Stimulated activated CD8-positive, alpha-beta memory T cell treated with anti-CD3 and anti-CD28 coated beads, Interleukin-15, amount 100 ng/mL, for 48 hours (primary cell): ENCODE measurements at places on chromosomes 11 and 22.

DNA sequence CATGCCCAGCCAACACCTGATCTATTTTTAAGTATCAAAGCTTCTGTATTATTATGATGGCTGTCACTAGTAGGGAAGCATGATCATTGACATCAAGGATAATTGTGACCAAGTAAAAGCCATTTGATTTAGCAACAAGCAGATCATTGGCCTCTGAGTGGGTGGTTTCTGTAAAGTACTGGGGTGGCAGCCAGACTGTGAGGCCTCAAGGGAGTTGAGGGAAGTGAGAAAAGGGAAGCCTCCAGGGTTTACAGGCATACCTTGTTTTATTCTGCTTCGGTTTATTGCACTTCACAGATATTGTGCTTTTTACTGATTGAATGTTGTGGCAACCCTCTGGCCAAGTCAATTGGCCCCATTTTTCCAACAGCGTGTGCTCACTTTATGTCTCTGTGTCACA lies 60.1 kb downstream of the PRR5L start:
- no peak for DNase-seq

- DNase-seq = no peak
Measured at GRCh38 chr11:15180212-15180792, 65.6 kb downstream of the INSC start.

GRCh38 chr22:41596776-41597634 lies 7.4 kb upstream of the PMM1 start:
- no peak for DNase-seq

- DNase-seq = no peak
Measured at GRCh38 chr11:70578371-70578770, 180.0 kb downstream of the CTTN start.

DNA sequence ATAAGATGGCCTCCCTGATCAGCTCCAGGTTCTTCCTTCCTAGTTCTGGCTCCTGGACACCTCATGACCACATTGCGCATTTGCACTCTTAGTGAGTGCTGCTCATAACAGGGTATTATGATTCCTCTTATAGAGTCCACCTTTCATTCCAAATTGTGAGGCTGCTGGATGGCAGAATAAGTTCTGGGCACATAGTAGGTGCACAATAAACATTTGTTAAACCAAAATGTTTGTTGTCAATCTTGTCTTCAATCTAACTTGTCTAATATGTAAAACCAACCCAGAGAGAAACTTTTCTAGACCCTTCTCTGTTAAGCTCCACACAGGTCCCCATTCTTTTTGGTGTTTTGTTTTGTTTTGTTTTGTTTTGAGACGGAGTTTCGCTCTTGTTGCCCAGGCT lies 22.6 kb upstream of the ZBTB16 start:
- no peak for DNase-seq

GRCh38 chr11:44244639-44245310 lies 65.2 kb downstream of the ALX4 start:
- DNase-seq = no peak

DNA sequence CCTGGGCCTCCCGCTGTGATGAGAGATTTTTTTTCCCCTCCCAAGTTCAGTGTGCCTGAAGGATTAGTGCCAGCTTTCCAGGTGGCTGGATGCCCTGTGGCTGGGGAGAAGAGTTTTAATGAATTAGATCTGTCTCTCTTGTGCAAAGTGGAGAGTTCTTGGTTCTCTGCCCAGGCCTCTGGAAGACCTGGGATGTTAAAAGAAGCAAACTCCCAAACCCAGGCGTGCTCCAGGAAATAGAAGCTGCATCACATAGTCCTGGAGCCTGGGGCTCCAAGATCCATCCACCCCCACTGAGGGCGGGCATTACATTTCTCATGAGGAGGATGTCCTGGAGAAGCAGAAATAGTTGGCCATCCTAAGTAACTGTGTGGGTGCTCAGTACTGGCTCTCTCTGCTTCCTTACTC lies 30.6 kb downstream of the SDHAF2 start:
- no peak for DNase-seq

DNA sequence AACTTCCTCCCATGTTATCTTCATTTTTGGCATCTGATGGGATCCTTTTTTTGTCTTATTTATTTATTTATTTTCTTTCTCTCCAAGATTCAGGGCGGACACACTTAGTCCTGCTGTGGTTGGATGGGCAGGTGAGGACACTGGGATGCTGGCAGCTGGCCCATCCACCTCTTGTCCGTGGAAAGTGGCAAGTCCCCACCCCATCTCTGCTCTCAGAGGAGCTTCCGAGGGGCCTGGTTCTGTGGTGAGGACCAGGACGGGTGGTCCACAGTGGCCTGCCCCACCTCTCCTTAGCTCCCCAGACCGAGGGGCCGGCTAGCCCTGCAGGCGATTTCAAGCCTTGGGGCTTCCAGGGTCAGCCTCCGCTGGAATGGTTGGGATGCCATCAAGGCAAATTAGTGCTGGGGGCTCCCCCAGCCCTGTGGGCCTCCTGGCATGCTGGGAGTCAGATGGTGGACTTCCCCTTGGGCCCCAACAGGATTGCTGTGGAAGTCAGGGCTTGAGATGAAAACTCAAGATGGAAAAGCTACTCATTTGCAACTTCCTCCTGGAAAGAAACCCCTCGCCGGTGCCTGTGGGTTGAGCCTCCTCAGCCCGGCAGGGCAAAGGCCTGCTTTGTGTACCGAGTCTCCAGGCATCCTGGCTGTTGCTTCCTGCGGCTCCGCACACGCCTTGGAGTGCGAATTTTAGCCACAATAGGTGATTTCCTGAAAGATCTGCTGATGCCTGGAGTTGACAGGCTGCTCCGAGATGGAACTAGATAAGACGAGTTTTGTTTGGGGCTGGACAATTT lies 31.2 kb upstream of the LINC01488 start:
- DNase-seq = no peak
